ENCODE measurements at places on chromosomes 3 and 15.

- no peak for DNase-seq
These were observed 97.6 kb downstream of the NFKBIZ start for GRCh38 chr3:101946906-101947305.

GRCh38 chr3:2993736-2994135, 116.4 kb downstream of the IL5RA start:
- DNase-seq: no peak

GRCh38 chr3:139533781-139534454, 5.6 kb downstream of the RBP1 start:
- no peak for DNase-seq

DNA sequence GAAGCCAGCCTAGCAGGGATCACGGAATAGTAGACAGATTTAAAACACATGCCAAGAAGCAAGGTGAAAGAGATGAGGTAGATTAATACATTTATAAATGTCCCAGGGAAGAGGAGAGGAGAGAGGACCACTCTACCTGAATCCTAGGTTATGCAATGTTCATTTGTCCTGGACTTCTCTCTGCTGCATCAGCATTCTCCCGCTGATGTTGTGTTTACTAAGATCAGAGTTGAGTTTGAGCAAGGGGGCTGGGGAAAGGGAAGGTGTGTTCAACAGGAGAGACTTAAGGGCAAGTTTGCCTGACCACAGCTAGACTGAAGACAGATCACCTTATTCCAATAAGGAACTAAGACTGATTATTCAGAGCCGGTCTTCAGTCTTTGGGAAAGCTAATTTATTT, 1.1 kb upstream of the KPNA1 start:
- DNase-seq: no peak

DNA sequence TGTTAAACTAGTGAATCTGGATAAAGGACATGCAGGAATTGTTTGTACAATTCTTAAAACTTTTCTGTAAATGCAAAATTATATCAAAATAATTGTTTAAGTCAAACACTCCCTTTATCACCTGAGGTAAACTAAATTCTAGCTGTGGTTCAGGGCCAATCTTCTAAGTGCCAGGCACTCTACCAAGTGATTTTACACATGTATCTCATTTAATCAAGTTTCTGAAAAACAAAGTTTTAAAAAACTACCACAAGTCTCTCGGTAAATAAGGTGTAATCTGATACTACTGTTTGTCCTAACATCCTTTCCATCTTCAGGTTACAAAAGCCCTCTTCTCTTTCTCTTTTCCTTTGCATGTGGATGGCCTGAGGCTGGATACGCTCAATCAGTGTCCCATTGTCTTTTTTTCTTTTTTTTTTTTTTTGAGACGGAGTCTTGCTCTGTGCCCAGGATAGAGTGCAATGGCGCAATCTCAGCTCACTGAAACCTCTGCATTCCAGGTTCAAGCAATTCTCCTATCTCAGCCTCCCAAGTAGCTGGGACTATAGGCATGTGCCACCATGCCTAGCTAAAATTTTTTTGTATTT, 19.3 kb downstream of the IFT80 start:
- DNase-seq: no peak

DNA sequence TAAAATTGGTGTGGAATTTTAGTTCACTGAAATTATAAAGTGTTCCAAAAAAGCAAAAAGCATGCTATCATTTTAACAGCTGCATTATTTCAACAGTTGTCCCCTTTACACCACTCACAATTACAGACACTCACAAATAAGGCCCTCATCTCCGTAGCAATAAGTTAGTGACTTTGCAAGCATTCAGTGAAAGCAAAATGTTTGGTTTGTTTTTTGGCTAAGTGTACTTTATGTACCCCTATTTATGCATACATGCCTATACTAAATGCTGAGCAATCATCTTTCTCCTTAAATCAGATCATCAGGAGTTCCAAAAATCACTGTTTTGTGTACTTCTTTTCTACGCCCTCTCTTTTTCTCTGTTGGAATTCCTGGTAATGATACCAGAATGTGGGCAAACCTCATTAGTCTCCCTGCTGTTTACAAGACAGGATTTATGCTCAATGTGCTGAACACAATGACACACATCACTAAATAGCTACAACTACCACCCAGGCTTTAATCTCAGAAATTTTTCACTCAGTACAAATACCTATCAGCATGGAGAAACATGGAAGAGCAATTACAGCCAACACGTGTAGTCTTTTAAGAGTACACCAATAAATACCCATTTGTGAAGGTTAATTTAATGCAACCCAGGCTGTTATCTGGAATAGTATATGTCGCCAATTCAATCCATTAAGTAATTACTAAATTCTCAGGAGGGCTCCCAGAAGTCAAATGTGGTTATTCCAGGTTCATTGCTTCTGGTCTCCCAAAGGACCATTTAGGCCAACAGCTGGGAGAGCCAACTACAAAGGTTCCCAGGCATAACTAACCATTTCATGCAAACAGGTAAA, 12.0 kb downstream of the ALDH1A2 start:
- DNase-seq: no peak

- no peak for DNase-seq
These were observed 26.1 kb downstream of the BHLHE40 start for GRCh38 chr3:5005367-5005766.

DNA sequence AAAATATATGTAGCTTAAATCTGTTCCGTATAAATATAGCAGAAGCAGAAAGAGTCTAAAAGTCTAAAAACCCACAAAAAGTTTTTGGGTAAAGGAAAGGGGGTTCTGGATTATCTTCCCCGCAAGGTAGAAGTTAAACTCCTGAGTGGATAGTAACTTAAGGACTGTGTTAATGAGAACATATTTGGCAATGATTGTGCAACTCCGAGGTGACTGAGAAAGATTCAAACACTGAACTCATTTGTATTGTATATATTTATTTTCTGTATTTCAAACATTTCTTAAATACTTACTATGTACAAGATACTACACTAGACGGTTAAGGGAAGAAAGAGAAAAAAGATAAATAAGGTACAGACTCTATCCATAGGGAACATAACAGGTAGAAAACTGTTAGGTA, 72.7 kb upstream of the PPIB start:
- no peak for DNase-seq

- DNase-seq: no peak
These were observed 18.1 kb upstream of the ATP13A5 start for GRCh38 chr3:193396451-193397244.

- no peak for DNase-seq
These were observed 26.1 kb downstream of the CHDH start for GRCh38 chr3:53820084-53820483.

DNA sequence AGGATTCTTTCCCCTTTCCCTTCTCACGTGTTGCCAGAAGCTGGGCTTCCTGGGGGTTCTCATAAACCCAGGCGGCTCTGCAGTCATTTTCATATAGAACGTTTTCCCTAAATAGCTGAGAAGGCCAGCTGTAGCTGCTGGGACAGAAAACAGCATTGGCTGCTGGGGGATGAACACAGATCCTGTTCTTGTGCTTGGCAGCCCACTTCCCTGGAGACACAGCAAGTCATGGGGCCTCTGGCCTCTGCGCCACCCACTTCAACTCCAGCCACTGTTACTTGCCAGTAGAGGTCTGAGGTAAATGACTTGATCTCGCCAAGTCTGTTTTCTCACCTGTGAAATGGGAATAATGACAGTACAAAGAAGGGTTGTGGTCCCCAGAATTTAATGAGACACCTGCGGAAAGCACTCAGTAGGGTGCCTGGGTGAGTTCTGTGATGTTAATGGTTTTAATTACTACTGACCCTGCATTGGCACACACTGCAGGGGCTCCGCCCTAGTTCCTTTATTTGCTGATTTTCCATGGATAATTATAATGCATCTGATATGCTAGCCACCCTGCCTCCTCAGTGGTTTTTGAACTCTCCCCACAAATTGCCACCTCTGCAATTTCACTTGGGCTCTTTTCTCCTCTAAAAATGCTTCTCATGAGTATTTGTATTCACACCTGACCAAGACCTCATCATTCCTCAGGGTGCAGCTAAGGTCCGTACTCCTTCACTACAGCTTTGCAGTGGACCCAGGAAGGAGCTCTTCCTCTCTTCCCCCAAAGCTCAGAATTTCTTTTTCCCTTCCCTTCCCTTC, 274.7 kb downstream of the RPLP1 start:
- no peak for DNase-seq

DNA sequence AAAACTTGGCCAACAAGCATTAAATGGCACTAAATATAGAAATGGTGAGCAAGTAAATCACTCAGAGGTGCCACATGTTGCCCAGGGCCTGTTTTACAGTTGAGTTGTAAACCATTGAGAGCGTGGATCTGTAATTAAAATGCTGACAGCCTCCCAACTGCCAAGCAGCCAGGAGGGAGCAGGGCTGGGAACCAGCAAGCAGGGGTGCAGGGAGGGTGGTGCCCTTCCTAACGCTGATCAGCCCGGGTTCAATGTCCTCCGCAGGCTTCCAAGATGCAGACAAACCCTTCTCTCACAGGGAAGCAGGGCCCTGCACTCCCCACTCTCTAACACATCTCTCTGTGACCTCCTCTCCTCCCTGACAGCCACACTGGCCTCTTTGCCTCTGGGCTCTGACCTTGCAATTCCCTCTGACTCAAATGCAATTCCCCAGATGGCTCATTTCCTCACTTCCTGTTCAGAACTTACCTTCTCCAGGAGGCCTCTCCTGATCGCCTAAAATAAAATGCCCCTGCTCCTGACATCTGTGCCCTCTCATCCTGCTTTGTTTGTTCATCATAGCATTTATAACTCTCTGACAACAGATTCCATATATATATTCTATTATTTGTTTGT, 40.0 kb downstream of the WNT7A start:
- DNase-seq: no peak

DNA sequence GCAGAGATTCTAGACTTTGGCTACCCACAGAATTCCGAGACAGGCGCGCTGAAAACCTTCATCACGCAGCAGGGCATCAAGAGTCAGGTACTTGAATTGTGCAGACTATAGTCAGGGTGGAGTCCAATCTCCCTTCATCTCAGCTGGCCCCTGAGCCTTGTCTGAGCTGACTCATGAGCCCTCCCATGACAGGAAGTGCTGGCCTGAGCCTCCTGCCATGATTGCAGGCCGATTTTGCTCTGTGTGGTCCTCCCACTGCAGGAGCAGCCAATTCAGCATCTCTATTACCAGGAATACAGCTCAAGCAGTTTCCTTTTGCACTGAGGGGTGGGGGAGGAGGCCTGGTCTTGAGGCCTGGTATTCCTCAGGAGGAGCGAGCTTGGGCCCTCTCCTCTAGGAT, 5.5 kb downstream of the AP2M1 start:
- DNase-seq: no peak

DNA sequence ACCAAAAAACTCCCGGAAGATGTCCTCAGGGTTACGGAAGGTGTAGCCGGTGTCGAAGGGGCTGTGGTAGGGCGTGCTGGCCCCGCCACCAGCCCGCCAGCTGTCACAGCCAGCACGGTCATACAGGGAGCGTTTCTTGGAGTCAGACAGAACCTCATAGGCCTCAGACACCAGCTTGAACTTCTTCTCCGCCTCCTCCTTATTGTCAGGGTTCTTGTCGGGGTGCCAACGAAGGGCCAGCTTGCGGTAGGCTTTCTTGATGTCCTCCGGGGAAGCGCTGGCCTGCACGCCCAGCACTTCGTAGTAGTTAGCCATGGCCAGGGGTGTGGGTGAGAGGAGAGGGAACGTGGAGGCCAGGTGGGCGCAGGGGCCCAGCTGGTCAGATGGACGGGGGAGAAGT, 3.8 kb downstream of the DNAJB8 start:
- no peak for DNase-seq

GRCh38 chr3:178421069-178421468, 115.2 kb upstream of the KCNMB2 start:
- no peak for DNase-seq

GRCh38 chr15:70777170-70777926, 14.0 kb upstream of the UACA start:
- DNase-seq: no peak

DNA sequence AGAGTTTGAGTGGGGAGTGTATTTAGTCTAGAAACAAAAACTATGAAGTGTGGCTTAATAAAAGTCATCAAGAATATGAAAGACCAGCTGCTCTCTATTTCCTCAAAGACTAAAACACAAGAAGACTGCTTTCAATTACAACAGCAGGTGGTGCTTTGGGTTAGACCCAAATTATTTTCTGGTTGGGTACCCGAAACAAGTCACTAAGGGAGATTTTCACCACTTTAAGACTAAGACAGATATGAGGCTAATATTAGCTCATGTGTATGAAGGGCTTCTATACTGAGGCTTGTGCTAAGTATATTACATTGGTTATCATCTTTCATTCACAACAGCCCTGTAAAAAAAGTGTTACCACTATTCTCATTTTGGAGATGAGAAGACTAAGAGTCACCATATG, 43.1 kb downstream of the COL8A1 start:
- DNase-seq: no peak

- DNase-seq: no peak
These were observed 52.4 kb downstream of the SETMAR start for GRCh38 chr3:4355401-4356219.

DNA sequence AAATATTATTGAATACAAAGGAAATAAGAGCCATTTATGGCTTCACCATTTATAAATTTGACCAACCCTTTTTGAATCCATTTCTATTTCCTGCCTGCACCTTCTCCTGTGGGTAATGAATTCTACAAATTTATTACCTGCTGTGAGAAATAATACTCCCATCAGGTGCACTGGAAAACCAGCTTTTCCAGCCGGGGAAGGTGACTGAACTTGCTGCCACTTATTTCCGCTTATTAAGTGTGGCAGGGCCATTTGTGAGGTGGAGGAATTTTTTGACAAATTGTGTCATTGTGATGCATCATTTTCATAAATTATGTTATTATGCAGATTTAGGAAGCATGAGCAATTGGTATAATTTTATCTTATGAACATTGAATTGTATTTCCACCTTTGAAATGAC, 151.1 kb downstream of the SQOR start:
- no peak for DNase-seq

- DNase-seq: no peak
These were observed 72.5 kb upstream of the PRR23C start for GRCh38 chr3:139117136-139117675.

GRCh38 chr3:177934001-177934891, 602.0 kb upstream of the KCNMB2 start:
- DNase-seq: no peak

DNA sequence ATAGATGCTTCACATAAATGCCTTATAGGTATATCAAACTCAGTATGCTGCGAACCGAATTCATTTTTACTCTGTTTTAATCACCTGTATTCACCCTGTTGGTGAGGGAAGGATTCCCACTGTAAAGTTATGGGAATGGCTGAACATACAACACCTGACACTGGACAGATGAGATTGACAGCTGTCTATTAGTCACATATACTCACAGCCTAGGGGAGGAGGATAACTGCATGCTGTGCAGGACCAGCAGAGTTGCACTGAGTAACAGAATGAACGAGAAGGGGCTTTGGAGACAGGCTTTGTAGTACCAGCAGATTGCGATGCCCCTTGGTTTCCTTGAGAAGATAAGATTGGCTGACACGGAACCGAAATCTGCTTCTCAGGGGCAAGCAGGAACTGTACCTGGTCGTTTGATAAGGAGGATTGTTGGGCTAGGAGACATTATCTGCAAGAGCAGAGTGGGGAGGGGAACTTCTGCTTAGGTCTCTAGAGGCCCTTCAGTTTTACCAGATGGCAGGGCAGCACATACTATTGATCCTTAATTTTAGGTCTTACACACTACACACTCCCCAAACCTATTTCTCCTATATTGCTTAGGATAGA, 43.5 kb upstream of the SLC22A13 start:
- no peak for DNase-seq

- DNase-seq: no peak
These were observed 60.1 kb upstream of the ZNF148 start for GRCh38 chr3:125435231-125435630.

- DNase-seq: no peak
These were observed 191.5 kb downstream of the CHST2 start for GRCh38 chr3:143311096-143311495.

Measured in activated CD4-positive, CD25-positive, alpha-beta regulatory T cell treated with anti-CD3 and anti-CD28 coated beads, Interleukin-2, amount 50 U/mL, for 16 hours (primary cell).